ENCODE measurements at places on chromosomes 7 and 10. TPM values are rescaled to one million over a fixed set of nuclear protein-coding genes. Genes with fewer than 3 reads are reported as not detected.

The SMKR1 gene
- 231 TPM for polyA plus RNA-seq

The AGR2 gene
- 1.5 TPM for polyA plus RNA-seq

The CHAT gene
- polyA plus RNA-seq: 0.75 TPM

The HOXA6 gene
- 0.37 TPM for polyA plus RNA-seq

The IRF5 gene
- polyA plus RNA-seq: 4.6 TPM

The PTF1A gene
- 4.9 TPM for polyA plus RNA-seq

The CDC14C gene
- 14.2 TPM for polyA plus RNA-seq

The SMO gene
- polyA plus RNA-seq: 11.9 TPM

The JAKMIP3 gene
- polyA plus RNA-seq: 1.3 TPM

The GPR15LG gene
- not detected for polyA plus RNA-seq

The SCIN gene
- 21.9 TPM for polyA plus RNA-seq

The PPP1R17 gene
- polyA plus RNA-seq: 4.1 TPM

The COPG2 gene
- 44.2 TPM for polyA plus RNA-seq

The WDR86 gene
- 2.8 TPM for polyA plus RNA-seq

The CPA1 gene
- 2.5 TPM for polyA plus RNA-seq

The FAM13C gene
- 12.9 TPM for polyA plus RNA-seq

The ITGB1 gene
- 175 TPM for polyA plus RNA-seq

The CALML3 gene
- polyA plus RNA-seq: 1.5 TPM

The SPAM1 gene
- polyA plus RNA-seq: 18.1 TPM

The KIF11 gene
- polyA plus RNA-seq: 13.6 TPM

The ATP6V0A4 gene
- polyA plus RNA-seq: 0.65 TPM

The ACTL6B gene
- 2.1 TPM for polyA plus RNA-seq

The HTR5A gene
- 2.8 TPM for polyA plus RNA-seq

The TET1 gene
- polyA plus RNA-seq: 0.40 TPM

The RSPH10B gene
- polyA plus RNA-seq: 54.7 TPM

The NRP1 gene
- polyA plus RNA-seq: 23.8 TPM

All from testis (tissue), 5 donors.